ENCODE measurements at places on chromosomes 11 and 22. TPM values are rescaled to one million over a fixed set of nuclear protein-coding genes. Genes with fewer than 3 reads are reported as not detected.

DNA sequence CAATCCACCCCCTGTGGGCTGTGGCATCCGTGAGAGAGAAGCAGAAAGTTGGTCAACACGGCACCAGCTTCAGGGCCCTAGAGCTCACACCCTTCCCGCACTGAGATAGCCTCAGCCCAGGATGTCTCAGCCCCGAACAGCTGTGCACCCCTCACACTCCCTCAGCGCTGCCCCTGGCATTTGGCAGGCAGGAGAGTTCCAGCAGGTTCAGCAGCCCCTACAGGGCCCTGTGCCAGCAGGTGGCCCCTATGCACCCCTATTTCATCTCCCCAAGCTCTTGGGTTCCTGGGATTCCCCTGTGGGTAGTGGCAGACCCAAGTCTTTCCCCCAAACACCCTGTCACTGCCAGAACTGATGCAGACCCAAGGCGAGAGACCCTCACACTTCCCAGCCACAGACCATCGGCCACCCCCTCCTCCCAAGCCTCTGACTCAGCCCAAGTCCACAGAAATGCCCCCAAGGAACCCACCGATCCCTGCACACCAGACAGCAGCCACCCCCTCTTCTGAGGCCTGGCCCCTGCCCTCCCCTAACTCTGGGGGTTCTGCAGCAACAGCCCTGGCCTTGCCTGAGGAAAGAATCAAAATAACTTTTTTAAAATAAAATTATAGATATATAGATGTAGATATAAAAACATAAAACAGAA lies 183.6 kb downstream of the IGLL1 start:
- no peaks in the 10 kb centered on the region for H3K4me1 ChIP-seq
- H3K4me3 ChIP-seq: no peak overlapping the region
- no peaks in the 10 kb centered on the region for H3K36me3 ChIP-seq
- H3K27ac ChIP-seq: no peak overlapping the region

- no peaks in the 10 kb centered on the region for H3K36me3 ChIP-seq
- no peaks in the 10 kb centered on the region for H3K27me3 ChIP-seq
- no peak for DNase-seq
- H3K27ac ChIP-seq: no peak overlapping the region
- no peak overlapping the region for H3K4me3 ChIP-seq
- H3K4me1 ChIP-seq: no peaks in the 10 kb centered on the region
Observed at GRCh38 chr11:35483131-35483820, 42.1 kb downstream of the PAMR1 start.

Gene KDM4E
- not detected for total RNA-seq

- H3K4me3 ChIP-seq: no peak overlapping the region
- H3K27ac ChIP-seq: no peak overlapping the region
- DNase-seq: no peak
Observed at GRCh38 chr22:44248926-44249325, 63.8 kb downstream of the SHISAL1 start.
